ENCODE measurements at places on chromosomes 7 and 10. TPM values are rescaled to one million over a fixed set of nuclear protein-coding genes. Genes with fewer than 3 reads are reported as not detected.

GRCh38 chr7:34564091-34564490 lies 93.9 kb upstream of the NPSR1 start:
- DNase-seq = no peak
- no peaks in the 10 kb centered on the region for H3K36me3 ChIP-seq
- H3K4me1 ChIP-seq = no peaks in the 10 kb centered on the region
- H3K27ac ChIP-seq = no peak overlapping the region
- H3K4me3 ChIP-seq = no peak overlapping the region

Gene CPA2
- total RNA-seq = 0.40 TPM

DNA sequence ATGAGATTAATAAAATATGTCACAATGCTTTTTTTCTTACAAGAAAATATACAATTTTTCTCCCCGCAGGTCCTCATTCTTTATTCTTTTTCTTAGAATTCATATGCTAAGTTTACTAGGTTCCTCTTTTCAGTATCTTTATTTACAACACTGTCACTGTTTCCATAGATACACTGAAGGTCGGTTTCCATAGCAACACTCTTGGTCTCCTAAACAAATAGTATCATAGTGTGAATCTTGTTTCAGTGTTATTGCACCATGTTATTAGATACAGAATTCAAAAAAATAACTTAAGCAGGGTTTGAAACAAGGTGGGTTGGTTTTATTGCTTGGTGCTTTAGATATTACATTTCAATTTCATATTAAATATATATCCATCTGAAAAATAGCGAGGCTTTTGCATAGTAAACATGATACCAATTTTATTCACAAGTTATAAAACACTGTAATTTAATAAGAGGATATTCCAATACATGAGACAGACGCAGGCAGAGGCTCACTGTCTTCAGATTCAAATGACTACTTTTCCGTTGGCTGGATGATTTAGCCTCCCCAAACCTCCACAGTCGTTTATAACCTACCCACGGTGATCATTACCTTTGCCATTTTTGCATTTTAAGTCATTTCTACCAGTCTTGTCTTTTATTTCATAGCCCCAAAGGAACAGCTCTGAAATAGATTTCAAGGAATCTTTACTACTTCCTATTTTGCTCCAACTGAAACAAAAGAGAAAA lies 88.9 kb upstream of the KLF6 start:
- no peak for DNase-seq
- no peaks in the 10 kb centered on the region for H3K36me3 ChIP-seq
- no peak overlapping the region for H3K27ac ChIP-seq
- H3K4me3 ChIP-seq = no peak overlapping the region
- H3K27me3 ChIP-seq = no peaks in the 10 kb centered on the region

DNA sequence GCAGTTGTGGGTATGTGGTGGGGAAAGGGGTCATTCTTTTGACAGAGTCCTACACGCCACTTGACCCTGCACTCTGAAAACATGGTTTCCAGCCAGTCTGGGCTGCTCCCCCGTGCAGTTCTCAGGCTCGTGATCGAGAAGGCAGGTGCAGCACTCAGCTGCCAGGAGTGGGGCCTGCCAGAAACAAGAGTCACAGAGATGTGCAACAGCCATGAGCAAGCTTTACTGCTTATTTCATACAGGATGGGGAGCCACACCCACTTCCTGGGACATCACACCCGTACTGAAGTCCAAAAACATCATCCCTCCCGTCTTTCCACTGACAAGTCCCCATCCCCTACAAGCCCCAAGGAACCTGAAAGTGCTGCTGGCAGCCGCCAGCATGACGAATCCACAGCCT lies 9.3 kb downstream of the ATG9B start:
- H3K4me1 ChIP-seq = peaks cover 6% of the 10 kb centered on the region
- peaks cover 34% of the 10 kb centered on the region for H3K27me3 ChIP-seq
- H3K36me3 ChIP-seq = no peaks in the 10 kb centered on the region
- no peak overlapping the region for H3K4me3 ChIP-seq
- no peak overlapping the region for H3K27ac ChIP-seq

Gene PRKCQ
- 21.0 TPM for total RNA-seq

Gene STAMBPL1
- total RNA-seq = 2.1 TPM

- H3K36me3 ChIP-seq = no peaks in the 10 kb centered on the region
- DNase-seq = no peak
- no peak overlapping the region for H3K27ac ChIP-seq
Measured at GRCh38 chr10:13928451-13928850, 341.7 kb downstream of the PRPF18 start.

GRCh38 chr7:131633342-131633843 lies 77.0 kb upstream of the PODXL start:
- DNase-seq = peak; percentile 47
- H3K27ac ChIP-seq = no peak overlapping the region
- peaks cover 8% of the 10 kb centered on the region for H3K4me1 ChIP-seq
- no peaks in the 10 kb centered on the region for H3K27me3 ChIP-seq

Gene BBS9
- total RNA-seq = 16.4 TPM

Gene SPOCK2
- 3.4 TPM for total RNA-seq

DNA sequence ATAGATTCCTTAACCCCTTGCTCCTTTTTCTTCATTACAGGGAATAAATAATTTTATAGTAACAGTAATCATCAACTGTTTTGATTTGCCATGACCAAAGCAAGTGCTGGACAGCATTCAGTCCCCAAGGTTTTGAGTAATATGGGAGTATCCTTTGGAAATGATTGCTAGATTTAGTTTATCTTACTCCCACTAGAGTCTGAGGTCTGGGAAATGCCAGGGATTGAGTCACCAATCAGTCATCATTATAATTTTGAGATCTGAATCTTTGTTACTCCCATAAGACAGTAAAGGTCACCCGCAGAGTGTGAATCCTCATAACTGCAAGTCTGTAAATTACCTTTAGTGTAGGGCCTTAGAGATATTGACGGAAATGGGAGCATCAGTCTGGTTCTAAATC lies 133.7 kb upstream of the SEMA3E start:
- H3K27ac ChIP-seq = no peak overlapping the region
- no peak for DNase-seq
- H3K4me3 ChIP-seq = no peak overlapping the region
- no peaks in the 10 kb centered on the region for H3K4me1 ChIP-seq

Gene OPN4
- not detected for total RNA-seq

Gene AUTS2
- total RNA-seq = 83.3 TPM

Gene CLDN15
- 7.1 TPM for total RNA-seq

Gene NYAP1
- total RNA-seq = 7.2 TPM

Gene ZNF736
- not detected for total RNA-seq

DNA sequence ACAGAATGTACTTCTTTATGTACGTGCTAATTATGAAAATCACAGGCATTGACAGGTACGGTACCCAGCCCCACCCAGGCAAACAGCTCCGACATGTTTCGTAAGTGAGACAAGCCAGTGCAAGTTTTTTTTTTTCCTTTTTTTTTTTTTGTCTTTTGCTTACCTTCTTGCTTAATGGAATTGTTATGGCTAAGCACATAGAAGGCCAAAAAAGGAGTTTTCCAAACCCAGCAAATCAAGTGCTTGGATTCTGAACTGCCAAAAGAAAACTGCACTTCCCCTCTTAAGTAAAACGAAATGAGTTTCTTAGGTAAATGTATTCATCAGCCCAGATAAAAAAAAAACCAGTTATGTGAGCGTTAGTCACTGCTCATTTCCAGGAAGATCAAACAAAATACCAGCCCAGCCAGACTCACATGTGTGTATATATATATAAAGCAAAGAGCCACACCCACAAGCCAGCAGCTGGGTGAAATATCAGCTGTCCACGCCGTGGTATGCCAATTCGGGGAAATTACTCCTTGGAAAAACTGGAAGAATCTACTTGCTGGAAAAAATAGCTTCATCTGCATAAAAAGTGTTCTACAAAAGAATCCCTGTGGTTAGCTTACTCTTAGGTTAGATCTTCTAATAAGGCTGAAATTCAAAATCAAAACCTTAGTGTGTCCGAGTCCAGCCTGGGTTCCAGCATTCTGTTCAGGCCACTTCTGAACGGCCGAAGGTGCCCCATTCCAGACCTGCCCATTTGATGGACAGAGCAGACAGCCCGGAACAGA lies 8.0 kb downstream of the KLF6 start:
- DNase-seq = peak; percentile 51
- no peaks in the 10 kb centered on the region for H3K27me3 ChIP-seq
- no peak overlapping the region for H3K27ac ChIP-seq
- peaks cover 31% of the 10 kb centered on the region for H3K4me1 ChIP-seq
- peak overlapping the region; percentile 37 for H3K4me3 ChIP-seq

Gene CALY
- total RNA-seq = 0.75 TPM

DNA sequence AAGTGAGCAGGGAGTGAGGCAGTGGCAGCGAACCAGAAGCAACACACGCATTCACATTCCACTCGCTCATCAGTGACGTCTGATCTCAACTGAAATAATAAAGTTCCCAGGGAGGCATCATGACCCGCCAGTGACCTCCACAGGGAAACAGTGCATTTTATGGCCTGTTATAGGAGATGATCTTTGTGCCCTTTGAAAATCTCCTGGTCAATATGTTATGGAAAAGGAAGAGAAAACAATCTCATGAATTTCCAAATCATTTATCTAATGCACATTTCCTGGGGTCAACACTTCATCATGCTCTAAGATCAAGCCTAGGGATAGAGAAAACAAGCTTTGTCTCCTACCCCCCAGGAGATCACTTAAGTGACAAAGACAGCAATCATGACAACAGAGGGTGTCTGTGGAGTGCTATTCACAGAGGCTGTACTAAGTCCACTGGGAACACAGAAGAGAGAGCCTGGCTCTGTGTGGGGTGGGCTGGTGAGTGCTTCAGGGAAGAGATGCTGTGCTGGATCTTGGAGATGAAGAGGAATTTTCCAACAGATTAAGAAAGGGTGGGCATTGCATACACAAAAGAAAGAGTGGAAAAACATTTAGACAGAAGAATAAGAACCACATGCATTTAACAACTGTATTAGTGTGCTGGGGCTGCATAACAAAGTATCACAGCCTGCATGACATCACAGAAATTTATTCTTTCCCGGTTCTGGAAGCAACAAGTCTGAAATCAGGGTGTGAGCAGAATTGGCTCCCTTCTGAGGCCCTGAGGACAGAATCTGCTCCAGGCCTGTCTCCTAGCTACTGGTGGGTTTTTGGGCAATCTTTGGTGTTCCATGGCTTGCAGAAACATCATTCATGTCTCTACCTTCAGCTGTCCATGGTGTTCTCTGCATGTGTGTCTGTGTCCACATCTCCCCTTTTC lies 613.9 kb upstream of the IGFBP3 start:
- no peaks in the 10 kb centered on the region for H3K36me3 ChIP-seq
- DNase-seq = peak; percentile 86
- H3K4me3 ChIP-seq = peak overlapping the region; percentile 32
- peaks cover 3% of the 10 kb centered on the region for H3K4me1 ChIP-seq
- H3K27ac ChIP-seq = no peak overlapping the region

DNA sequence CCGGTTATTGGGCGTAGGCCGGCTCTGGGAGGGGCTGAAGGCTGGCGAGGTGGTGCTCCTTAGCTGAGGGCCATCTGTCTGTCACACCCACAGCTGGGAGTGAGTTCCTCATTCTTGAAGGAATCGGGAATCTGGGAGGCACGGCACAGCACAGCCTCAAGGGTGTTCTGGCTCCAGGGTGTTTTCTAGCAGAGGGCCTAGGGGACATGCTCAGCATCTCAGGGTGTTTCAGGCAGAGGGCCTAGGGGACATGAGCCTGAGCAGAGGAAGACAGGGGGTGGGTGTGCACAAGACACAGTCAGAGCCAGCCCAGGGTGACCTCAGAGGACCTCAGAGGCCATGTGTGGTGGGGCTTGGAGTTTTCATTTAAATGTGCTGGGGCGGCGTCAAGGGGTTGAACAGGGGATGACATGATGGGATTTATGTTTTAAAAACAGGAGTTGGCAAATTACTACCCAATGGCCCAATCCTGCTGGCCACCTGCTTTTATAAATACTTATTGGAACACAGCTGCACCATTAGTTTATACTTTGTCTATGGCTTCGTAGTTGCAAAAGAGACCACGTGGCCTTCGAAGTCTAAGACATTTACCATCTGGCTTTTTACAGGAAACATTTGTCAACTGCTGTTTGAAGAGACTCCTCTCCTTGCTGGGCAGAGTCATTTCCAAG lies 121.6 kb downstream of the PRKAG2 start:
- no peak overlapping the region for H3K27ac ChIP-seq
- no peak for DNase-seq
- H3K36me3 ChIP-seq = no peaks in the 10 kb centered on the region
- H3K27me3 ChIP-seq = no peaks in the 10 kb centered on the region
- no peak overlapping the region for H3K4me3 ChIP-seq
- H3K4me1 ChIP-seq = no peaks in the 10 kb centered on the region

DNA sequence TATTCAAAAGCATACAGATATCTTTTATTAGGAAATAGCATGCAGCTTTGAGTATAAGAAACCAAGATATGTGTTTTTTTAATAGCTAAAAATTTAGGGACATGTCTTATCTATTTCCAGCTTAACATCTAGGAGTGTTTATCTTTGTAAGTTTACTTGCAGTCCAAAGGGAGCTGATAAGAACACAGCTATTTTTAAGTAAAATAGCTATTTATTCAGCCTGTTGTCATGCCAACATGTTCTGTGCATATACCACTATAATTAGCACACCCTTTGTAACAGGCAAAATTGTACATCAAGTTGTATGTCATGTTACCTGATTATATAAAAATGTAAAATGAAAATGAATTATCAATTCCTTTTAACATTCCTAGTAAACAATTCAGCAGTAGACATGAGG lies 29.6 kb downstream of the FAM133B start:
- no peak overlapping the region for H3K27ac ChIP-seq
- no peak overlapping the region for H3K4me3 ChIP-seq
- no peak for DNase-seq
- peaks cover 47% of the 10 kb centered on the region for H3K36me3 ChIP-seq
- H3K27me3 ChIP-seq = no peaks in the 10 kb centered on the region

DNA sequence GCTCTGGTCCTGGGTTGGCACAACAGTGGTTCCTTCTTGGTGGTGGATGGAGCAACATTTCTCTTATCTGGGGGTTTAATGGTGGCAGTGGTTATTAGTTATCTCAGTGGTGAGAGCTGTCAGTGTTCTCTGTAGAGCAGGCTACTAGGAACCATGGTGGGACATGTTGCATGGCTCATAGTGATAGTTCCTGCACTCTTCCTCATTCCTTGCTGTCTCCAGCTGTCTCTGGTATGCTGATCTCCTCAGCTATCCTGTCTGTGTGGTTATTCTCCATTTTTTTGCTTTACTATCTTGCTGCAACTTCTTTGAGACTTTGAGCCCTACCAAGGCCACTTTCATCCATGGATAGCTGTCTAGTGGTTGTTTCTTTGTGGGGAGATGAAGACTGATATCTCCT lies 44.0 kb downstream of the CCDC7 start:
- H3K27me3 ChIP-seq = no peaks in the 10 kb centered on the region
- no peaks in the 10 kb centered on the region for H3K4me1 ChIP-seq
- no peak for DNase-seq
- no peak overlapping the region for H3K27ac ChIP-seq

DNA sequence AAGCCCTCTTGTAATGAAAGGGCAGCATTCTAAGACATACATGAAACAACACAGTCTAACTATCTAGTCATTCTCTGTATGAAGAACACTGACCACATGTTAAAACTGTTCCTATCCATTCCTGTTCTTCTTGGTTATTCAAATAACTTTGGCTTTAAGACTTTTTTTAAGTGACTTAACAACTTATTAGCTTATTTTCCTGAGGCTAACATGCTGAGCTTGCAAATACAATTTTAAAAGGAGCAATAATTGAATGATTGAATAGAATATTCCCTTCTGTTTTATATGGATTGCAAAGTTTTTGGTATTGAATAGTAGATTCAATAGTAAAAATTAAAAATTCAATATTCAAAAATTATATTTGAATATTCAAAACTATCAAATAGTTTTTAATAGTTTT lies 92.3 kb downstream of the HTR5A start:
- no peak overlapping the region for H3K27ac ChIP-seq
- no peak for DNase-seq
- H3K4me1 ChIP-seq = no peaks in the 10 kb centered on the region
- no peak overlapping the region for H3K4me3 ChIP-seq
